ENCODE measurements at places on chromosomes 5 and 9.

- no peak for DNase-seq
These were observed 118.1 kb upstream of the SMIM23 start for GRCh38 chr5:171667341-171668096.

GRCh38 chr5:179816401-179816795 lies 4.3 kb upstream of the SQSTM1 start:
- DNase-seq, result no peak

DNA sequence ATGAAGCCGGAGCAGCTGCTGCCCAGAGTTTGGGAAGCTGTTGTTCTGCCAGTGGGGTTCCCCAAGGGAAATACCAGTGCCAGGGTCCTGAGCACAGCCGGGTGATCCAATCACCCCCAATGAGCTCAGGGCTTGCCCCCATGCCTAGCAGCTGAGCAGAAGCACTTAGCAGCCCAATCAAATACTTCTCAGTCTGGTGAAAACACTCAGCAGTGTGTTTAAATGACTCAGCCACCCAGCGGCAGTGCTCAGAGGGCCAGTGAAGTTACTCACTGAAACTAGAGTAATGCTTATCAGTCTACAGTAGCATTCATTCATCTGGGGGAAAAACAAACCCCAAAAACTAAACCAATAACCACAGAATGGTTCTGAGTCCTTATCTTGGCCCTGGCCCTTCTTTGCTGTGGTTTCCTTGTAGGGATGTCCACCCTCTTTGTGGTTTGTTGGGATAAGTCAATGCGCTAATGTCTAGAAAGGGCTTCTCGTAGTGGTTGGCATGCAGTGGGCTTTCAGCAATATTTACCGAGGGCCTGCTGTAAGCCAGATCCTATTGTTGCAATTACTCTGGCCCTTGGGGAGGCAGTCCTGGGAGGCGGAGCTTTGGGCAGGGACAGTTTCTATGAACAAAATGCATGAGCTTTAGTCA lies 43.1 kb downstream of the LHX2 start:
- DNase-seq, result no peak

- no peak for DNase-seq
These were observed 98.4 kb downstream of the NLN start for GRCh38 chr5:65820373-65820772.

- DNase-seq, result peak; percentile 63
These were observed 41.9 kb upstream of the AGXT2 start for GRCh38 chr5:35089334-35090314.

DNA sequence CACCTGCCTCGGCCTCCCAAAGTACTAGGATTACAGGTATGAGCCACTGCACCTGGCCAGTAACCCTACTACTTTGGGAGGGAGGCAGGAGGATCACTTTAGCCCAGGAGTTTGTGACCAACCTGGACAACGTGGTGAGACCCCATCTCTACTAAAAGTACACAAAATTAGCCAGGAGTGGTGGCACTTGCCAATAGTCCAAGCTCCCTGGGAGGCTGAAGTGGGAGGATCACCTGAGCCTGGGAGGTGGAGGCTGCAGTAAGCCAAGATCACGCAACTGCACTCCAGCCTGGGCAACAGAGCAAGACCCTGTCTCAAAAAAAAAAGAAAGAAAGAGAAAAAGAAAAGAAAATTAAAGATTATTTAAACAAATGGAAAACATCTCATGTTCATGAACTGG lies 10.3 kb downstream of the GDF9 start:
- no peak for DNase-seq

DNA sequence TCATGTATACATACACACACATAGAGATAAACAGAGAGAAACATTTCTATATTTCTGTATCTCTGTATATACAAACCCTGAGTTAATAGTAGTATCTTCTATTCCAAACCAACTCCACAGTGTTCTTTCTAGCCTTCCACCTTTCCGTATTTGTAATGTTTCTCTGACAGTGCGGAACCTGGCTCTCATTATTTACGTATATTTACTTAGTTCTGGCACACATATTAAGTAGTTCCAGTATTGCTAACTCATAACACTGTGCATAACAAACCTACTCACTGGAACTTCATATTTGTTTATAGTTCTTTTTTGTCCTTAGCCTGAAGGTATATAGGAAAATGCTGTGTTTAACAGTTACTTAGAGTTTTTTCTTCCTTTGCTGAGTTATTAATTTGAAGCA lies 6.5 kb downstream of the OGN start:
- DNase-seq, result no peak

GRCh38 chr5:131634238-131634637 lies 791 bp downstream of the RAPGEF6 start:
- DNase-seq, result no peak

DNA sequence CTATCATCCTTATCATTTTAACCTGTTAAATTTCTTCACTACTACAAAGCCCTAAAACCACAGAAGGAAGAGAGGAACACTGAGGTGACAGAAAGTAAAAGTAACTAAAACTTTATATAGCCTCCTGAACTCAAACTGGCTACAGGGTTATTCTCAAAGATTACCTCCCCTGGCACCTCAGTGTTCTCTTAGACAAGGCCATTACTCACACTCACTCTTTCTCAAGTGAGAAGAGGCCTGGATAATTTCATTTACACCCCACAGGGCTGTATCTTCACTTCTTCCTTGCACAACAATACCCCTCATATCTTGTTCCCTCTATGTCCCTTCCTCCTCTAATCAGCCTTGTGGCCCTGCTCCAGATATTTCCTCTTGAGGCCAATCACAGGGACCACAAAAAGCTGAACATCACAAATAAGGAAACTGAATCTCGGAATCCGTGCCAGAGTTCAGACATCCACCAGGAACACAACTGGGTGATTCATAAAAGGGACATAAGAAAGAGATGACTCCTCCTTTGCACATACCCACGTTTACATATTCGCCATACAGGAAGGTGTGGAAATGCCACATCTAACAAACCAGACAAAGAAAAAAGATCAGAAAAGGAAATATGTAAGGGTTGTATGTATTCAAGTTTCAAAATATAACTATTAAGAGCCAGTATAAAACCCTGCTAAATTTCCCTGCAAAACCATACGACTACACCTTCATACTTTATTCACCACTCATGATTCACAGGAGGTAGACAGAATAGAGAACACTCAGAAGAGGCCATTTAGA lies 1.7 kb upstream of the KLHL3 start:
- peak; percentile 63 for DNase-seq

DNA sequence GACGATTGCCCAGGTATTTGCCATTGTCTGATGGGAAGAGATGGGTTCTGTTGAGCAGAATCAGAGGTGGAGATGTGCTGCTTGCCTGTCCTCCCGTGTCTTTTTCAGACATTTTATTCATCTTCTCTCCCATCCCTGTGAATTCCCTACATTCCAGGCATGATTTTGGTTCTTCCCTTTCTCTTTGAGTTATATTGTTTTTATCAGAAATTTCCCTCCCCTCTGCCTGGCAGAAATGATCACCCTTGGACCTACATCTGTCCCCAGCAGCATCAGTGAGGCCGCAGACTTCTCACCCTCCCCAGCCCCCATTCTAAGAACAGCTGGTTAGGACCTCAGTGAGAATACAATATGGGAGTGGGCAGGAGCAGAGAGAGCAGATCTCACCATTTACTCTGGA lies 640.2 kb downstream of the CCDC171 start:
- no peak for DNase-seq

DNA sequence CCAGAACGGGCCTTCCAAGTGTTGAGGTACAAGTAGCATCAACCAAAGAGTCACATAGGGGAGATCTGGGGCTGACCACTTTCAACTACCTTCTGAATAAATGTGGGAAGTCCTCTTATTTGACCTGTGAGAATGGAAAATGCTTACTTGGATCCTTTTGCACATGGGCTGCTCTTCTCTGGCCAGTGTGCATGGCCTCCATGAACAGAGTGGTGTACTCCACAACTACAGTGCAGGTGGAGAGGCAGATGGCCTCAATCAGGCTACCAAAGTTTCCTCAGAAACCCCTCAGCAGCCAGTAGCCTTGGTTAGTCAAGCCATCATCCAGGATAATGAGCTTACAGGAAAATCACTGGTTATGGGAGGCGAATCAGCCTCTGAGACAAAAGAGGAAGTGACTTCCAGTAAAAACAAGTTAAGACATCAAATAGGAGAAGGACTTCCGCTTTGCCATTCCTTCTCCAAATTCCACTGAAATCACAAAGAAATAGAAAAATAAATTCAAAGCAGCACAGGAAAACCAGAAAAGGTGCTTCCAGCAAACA lies 18.3 kb upstream of the FCHO2 start:
- DNase-seq, result no peak

- peak; percentile 11 for DNase-seq
These were observed 401.9 kb upstream of the PDE4D start for GRCh38 chr5:60295423-60295822.

DNA sequence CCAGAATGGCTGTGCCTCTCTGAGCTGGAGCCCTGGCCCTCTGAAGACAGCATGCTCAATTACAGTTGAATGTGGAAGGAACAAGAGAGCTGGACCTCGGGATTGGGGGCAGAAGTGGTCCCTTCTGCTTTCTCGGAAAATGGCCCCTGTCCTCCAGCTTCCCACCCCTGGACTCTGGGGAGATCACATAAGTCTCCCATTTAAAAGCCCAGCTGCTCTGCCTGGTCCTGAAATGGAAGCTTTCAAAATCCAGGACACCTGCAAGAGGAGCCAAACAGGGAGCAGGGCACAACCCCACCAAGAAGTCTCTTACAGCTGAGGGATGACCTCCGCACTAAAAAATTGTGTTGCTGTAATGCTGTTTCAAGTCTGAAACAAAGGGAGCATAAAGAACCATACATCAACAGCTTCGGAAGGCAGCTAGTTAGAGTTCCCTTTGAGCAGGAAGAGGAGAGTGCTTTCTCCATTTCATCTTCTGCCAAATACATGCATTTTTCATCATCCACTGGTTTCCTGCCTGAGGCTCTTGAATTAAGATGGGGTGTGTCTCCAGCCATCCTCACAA lies 48.2 kb downstream of the TGFBI start:
- DNase-seq, result no peak

DNA sequence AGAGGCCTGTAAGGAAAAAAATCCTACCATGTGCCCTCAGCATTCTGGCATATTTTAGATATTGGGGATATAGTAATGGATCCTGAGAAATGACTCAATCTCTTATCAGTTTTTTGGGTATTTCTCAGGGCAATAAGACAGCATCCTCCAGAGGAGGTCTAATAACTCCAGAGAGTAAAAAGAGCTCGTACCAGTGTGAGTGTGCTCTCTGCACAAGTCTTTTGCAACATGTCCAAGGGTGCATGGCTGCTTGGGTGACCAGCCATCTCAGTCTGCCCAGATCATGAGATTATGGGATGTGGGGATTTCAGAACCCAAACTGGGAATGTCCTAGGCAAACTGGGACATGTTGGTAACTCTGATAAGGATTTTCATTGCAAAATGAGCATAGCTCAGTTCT lies 15.3 kb downstream of the ASPN start:
- DNase-seq, result no peak

DNA sequence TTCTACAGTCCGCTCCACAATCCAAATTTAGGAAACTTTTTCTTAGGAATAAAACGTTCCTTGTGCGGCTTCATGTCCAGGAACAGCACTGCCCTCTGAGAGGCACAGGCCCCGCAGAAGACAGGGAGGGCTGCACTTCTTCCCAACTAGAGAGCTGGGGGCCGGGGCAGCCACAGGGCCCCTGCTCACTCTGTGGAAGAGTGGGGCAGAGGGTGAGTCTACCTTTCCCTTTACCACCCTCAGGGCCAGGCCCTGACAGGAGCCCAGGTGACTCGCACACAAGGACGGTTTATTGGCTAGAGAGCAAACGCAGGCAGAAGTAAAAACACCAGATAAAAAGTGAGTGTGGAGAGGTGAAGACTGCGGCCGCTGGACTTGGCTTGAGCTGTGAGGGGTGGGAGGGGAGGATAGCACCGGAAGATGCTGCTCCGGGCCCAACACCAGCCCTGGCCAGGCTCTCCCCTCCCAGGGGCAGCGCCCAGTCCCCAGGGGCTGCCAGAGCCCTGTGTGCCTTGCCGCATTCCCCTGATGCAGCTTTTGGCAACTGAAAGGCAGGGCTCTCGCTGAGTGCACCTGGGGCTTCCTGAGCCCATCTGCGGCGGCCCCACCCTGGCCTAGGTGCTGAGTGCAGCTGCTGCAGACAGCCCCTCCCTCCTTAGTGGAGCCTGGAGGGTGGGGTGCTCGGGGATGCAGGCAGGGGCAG lies 20.2 kb downstream of the SH3GLB2 start:
- no peak for DNase-seq

- no peak for DNase-seq
These were observed 224.4 kb downstream of the NXNL2 start for GRCh38 chr9:88759364-88759763.

- DNase-seq, result no peak
These were observed 10.7 kb downstream of the IDNK start for GRCh38 chr9:83633676-83634075.

DNA sequence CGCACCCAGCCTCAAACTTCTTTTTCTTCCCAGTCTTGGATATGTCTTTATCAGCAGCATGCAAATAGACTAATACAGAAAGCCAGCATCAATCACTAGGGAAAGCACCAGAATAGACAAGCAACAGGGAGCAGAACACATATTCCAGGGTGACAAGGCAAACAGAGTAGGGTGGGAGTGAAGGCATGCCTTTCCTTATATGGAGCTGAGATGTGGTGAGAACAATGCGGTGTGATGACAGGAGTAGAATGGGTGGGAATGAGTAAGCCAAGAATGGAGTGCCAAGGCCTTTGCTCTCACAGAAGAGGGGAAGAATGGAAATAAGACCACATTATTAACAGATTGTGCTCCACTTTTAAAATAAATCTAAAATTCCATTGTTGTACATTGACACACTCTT lies 115.6 kb downstream of the CETN3 start:
- DNase-seq, result no peak

GRCh38 chr9:124480621-124480981 lies 26.6 kb downstream of the NR5A1 start:
- no peak for DNase-seq

DNA sequence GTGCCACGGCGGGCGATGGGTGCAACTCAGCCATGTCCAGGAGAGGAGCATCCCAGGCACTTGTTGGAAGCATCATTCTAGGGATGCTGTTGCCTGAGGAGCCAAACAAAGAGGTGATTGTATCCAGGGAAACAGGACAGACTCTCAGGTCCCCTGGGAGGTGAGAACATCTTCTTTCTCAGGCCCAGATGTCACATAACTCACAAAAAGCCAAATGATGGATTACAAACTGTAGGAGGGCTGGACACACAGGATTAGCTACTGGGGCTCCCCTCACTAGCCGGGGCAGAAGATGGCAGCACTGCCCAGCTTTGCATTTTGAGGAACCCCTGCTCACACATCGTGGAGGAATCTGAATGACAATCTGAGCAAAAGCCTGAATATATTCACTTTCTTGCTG lies 64.7 kb upstream of the NFIL3 start:
- no peak for DNase-seq

- DNase-seq, result no peak
These were observed 35.5 kb downstream of the GCNT4 start for GRCh38 chr5:75016896-75017295.

DNA sequence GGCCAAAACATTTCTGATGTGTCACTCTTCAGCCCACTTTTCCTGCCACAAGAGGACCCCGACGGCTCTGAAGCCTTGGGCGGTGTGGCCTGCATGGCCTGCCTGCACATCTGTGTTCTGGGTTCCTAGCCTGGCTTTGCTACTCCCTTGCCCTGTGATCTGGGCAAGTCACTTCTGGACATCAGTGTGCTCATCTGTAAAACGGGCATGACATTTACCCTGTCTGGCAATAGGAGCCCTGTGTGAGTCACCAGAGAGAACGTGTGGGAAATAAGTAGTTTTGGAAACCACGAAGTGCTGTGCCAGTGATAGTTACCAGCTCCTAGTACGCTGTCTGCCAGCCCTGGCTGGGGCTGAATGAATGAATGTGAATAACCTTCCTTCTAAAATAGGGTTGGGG lies 90.8 kb downstream of the MACROH2A1 start:
- DNase-seq, result no peak

All from mucosa of gallbladder (tissue), 1 donor.